Activated CD4-positive, alpha-beta memory T cell treated with anti-CD3 and anti-CD28 coated beads for 36 hours (primary cell): ENCODE measurements at places on chromosomes 4 and X. TPM values are rescaled to one million over a fixed set of nuclear protein-coding genes. Genes with fewer than 3 reads are reported as not detected.

GRCh38 chr4:22502895-22503814, 12.7 kb downstream of the ADGRA3 start:
- no peaks in the 10 kb centered on the region for H3K36me3 ChIP-seq
- H3K27me3 ChIP-seq = no peaks in the 10 kb centered on the region
- DNase-seq = no peak
- H3K4me3 ChIP-seq = no peak overlapping the region
- no peaks in the 10 kb centered on the region for H3K4me1 ChIP-seq
- no peak overlapping the region for H3K27ac ChIP-seq

DNA sequence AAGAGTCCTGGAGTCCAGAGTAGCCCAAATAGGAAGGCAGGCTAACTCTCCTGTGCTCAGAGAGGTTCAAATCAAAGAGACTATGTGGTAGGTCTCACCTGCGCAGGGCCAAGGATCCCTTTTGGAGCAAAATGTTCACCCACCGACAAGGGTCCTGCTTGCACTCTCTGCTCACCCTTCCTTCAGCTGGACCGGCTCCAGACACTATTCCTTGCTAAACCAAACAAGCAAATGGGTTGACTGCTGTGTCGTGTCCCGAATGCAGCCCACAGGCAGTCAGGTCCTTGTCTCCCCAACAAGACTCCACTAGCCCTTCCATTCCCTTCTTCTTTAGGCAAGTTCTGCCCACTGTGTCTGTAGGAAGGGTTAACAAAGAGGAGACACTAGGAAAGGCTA, 760 bp downstream of the TRMT2B start:
- peaks cover 18% of the 10 kb centered on the region for H3K4me1 ChIP-seq
- peaks cover 3% of the 10 kb centered on the region for H3K36me3 ChIP-seq
- H3K27ac ChIP-seq = peak overlapping the region; percentile 96
- H3K27me3 ChIP-seq = no peaks in the 10 kb centered on the region
- no peak for DNase-seq

GRCh38 chr4:13881892-13882291, 254.4 kb upstream of the BOD1L1 start:
- H3K27me3 ChIP-seq = no peaks in the 10 kb centered on the region
- DNase-seq = no peak
- no peak overlapping the region for H3K27ac ChIP-seq

GRCh38 chr4:13944095-13944511, 316.6 kb upstream of the BOD1L1 start:
- H3K4me3 ChIP-seq = no peak overlapping the region
- H3K27me3 ChIP-seq = no peaks in the 10 kb centered on the region
- no peaks in the 10 kb centered on the region for H3K4me1 ChIP-seq
- no peak for DNase-seq

DNA sequence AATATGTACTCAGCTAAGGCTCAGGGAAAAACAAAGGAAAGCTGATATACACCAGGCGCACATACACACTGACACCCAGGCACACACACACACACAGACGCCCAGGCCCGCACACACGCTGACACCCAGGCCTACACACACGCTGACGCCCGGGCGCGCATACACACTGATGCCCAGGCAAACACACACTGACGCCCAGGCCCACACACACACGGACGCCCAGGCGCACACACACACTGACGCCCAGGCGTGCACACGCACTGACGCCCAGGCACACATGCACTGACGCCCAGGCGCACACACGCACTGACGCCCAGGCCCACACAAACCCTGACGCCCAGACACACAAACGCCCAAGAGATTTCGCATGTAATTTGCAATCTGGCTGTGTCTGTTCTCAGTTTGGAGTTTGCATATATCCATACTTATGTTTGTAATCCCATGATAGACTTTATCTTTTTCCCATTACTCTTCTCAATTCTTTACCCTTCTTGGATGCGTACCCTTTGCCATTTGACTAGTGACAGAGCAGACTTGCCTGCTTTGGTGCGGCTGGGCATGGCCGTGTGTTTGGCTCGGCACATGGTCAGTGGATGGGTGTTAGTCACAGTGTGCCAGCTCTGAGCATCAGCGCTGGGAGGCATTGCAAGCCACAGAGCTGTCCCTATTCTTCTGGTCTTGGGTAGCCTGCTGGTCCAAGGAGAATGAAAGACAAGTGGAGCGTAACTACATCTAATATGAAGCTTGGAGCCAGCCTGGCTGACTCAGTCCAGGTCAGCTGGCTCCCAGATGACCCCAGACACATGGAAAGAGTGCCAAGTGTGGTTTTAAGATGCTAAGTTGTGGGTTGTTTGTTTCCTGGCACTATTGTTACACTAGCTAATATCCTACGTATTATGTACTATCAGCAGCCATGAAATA, 632.4 kb upstream of the ZFP42 start:
- no peak overlapping the region for H3K4me3 ChIP-seq
- H3K4me1 ChIP-seq = no peaks in the 10 kb centered on the region
- DNase-seq = no peak
- H3K36me3 ChIP-seq = no peaks in the 10 kb centered on the region
- no peaks in the 10 kb centered on the region for H3K27me3 ChIP-seq

GRCh38 chr4:144799486-144799885, 153.5 kb downstream of the HHIP start:
- no peak overlapping the region for H3K4me3 ChIP-seq
- H3K27ac ChIP-seq = no peak overlapping the region
- no peak for DNase-seq
- no peaks in the 10 kb centered on the region for H3K36me3 ChIP-seq
- no peaks in the 10 kb centered on the region for H3K27me3 ChIP-seq

DNA sequence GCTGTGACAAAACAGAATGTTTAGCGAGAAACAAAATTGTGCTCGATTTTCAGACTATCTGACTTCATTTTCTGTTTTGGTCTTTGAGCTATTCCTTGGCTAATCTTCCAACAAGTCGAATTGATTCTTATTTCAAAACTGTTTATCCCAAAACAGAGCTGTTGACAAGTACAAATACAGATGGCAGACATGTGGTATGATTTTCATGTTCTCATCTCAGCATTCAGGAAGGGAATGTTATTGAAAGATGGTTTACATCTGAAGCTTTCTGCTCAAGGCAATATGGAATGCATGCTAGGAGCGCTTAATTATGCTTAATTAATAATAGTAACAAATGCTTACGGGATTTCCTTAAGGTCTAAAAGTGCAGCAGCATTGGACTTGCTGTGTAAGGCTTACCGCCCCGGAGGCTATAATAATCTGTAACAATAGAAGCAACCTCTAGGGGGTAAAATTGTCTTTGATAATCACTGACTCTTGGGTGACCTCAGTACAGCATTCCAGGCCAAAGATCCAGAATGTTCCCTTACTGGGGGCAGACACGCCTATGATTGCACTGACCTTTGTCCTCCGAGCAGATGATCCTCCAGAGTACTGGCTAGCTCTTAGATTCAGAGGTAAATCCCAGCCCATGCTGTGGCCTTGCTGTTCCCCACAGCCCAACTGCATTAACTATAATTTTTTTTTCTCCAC, 16.4 kb downstream of the LSM6 start:
- peaks cover 27% of the 10 kb centered on the region for H3K36me3 ChIP-seq
- H3K27me3 ChIP-seq = no peaks in the 10 kb centered on the region
- no peak for DNase-seq
- H3K4me3 ChIP-seq = no peak overlapping the region
- no peak overlapping the region for H3K27ac ChIP-seq

GRCh38 chr4:85895755-85896154, 420.8 kb downstream of the ARHGAP24 start:
- H3K27me3 ChIP-seq = no peaks in the 10 kb centered on the region
- no peaks in the 10 kb centered on the region for H3K4me1 ChIP-seq
- H3K27ac ChIP-seq = no peak overlapping the region
- no peak overlapping the region for H3K4me3 ChIP-seq
- no peaks in the 10 kb centered on the region for H3K36me3 ChIP-seq

DNA sequence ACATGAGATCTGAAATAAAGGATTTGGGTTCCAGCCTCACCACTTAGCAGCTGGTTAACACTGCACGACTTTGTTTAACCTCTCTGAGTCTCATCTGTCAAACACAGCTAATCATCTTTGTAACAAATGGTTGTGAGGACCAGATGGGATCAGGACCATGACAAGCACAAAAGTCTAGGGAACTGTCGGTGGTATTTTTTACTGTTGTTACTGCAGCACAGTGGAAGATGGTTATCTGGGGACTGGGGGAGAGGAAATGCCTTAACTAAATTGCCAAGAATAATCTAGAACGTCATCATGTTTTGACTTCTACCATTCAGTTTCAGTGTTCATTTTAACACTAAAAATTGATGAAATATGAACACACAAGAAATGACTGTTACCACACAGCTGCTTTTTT, 99.5 kb downstream of the ADGRA3 start:
- no peaks in the 10 kb centered on the region for H3K27me3 ChIP-seq
- H3K4me3 ChIP-seq = no peak overlapping the region
- no peak overlapping the region for H3K27ac ChIP-seq
- H3K4me1 ChIP-seq = no peaks in the 10 kb centered on the region

Gene LRIT3
- total RNA-seq = 0.10 TPM

GRCh38 chr4:17230727-17231126, 281.2 kb downstream of the QDPR start:
- no peak overlapping the region for H3K27ac ChIP-seq
- H3K4me3 ChIP-seq = no peak overlapping the region
- no peak for DNase-seq
- H3K27me3 ChIP-seq = peaks cover 11% of the 10 kb centered on the region

DNA sequence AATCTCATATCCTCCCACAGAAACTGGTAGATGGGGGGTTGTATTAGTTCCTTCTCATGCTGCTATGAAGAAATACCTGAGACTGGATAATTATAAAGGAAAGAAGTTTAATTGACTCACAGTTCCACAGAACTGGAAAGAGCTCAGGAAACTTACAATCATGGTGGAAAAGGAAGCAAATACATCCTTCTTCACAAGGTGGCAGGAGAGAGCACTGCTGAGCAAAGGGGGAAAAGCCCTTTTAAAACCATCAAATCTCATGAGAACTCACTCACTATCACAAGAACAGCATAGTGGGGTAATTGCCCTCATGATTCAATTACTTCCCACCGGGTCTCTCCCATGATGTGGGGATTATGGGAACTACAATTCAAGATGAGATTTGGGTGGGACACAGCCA, 250.5 kb upstream of the GPRIN3 start:
- no peaks in the 10 kb centered on the region for H3K36me3 ChIP-seq
- peaks cover 3% of the 10 kb centered on the region for H3K4me1 ChIP-seq
- no peak overlapping the region for H3K4me3 ChIP-seq
- DNase-seq = no peak
- H3K27me3 ChIP-seq = no peaks in the 10 kb centered on the region

Gene HERC6
- 12.4 TPM for total RNA-seq

Gene KCND1
- 2.4 TPM for total RNA-seq

- H3K4me3 ChIP-seq = peak within 1 kb of the TSS; percentile 81
- no peaks in the 10 kb centered on the region for H3K27me3 ChIP-seq
- H3K4me1 ChIP-seq = peaks cover 64% of the 10 kb centered on the region
- peak; percentile 89 for DNase-seq
- H3K27ac ChIP-seq = peak within 1 kb of the TSS; percentile 93
Observed at GRCh38 chr4:99816545-99817308, at the start of gene DAPP1. Gene DAPP1 (plus strand): TSS chr4:99816827. CDS start chr4:99816914, 87 bp downstream.

- no peaks in the 10 kb centered on the region for H3K36me3 ChIP-seq
- H3K4me1 ChIP-seq = no peaks in the 10 kb centered on the region
- no peak for DNase-seq
- no peak overlapping the region for H3K4me3 ChIP-seq
Observed at GRCh38 chr4:28176942-28177341, 1316.3 kb downstream of the STIM2 start.

DNA sequence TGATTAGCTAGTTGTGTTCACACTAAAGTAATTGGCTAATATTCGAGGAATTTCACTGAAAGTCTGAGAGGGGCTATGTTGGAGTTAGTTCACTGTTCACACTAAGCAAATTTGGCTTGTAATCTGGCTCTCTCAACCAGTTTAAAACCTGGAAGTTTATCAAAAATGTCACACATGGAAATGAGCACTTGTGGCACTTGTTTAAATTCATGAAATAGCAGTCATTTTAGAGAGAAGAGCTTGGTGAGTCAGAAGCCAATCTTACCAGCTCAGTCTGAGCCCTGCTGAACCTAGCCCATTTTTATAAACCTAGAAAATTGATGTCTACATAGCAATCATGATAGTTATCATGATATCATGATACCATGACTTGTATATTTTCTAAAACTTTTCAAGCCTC, 90.7 kb upstream of the JADE1 start:
- H3K4me1 ChIP-seq = no peaks in the 10 kb centered on the region
- H3K36me3 ChIP-seq = no peaks in the 10 kb centered on the region
- H3K27ac ChIP-seq = no peak overlapping the region
- peaks cover 6% of the 10 kb centered on the region for H3K27me3 ChIP-seq
